NCI-H2081 treated with DMSO at 0.1 percent for 48 hours (cell line): ENCODE measurements at places on chromosomes 7 and 10.

DNA sequence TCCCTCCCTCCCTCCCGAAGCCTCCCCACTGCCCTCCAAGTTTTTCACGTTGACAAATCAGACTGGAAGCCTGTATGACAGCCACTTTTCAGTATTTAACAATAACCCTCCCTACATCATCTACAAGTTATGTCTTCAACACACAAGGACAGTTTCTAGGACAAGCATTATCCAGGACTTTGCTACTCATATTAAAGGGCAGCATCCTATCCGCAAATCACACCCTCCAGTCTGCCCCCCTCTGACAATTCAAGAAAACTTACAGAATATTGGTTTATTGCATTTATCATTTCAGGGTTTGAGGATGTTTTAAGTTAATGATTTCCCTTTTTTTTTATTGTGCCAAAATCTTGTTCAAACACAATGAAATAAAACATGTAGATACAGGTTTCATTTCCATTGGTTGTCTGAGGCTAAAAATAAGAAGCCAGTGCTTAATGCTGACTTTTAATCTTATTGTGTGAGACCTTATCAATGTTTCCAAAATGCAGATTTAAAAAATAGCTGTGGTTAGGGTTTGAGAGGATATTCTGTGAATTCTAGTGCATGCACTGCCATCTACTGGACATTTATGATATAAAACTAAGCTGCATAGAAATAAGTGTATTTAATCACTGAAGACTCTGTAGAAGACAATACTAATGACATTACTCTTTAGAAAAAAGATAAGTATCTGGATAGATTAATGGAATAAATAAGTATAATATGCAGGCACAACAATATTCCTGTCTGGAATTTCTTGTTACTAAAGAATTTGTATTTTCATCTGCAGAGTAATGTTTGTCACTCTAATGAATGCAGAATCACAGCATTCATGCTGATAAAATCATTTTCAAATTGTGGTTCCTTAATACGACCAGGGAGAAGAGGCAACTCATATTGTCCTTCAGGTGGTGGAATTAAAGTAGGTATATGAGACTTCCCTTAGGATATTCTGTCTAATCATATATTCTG lies 64.1 kb downstream of the CAV1 start:
- DNase-seq = no peak

- no peak for DNase-seq
Measured at GRCh38 chr7:47807756-47808155, 140.5 kb downstream of the PKD1L1 start.

GRCh38 chr7:151251689-151252560 lies 3.4 kb upstream of the SMARCD3 start:
- DNase-seq = no peak

DNA sequence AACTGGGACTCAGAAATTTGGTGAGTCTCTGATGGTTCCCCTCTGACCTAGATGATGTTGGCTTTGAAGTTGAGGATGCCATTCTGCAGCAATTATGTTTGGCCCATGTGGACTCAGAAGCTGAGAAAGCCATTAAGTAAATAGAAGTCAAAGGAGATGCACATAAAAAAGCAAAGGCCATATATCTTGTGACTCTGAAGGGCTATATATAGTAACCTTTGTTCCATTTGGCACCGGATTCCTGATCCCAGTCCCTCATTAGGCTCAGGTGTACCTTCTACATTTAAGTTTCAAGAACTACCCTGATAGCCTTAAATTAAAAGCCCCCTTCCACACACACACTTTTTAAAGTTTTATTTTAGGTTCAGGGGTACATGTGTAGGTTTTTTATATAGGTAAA lies 50.0 kb upstream of the PDK4 start:
- no peak for DNase-seq

GRCh38 chr10:12704488-12704887 lies 297.0 kb downstream of the CCDC3 start:
- no peak for DNase-seq

- no peak for DNase-seq
Measured at GRCh38 chr7:50751146-50751545, 31.6 kb downstream of the GRB10 start.

DNA sequence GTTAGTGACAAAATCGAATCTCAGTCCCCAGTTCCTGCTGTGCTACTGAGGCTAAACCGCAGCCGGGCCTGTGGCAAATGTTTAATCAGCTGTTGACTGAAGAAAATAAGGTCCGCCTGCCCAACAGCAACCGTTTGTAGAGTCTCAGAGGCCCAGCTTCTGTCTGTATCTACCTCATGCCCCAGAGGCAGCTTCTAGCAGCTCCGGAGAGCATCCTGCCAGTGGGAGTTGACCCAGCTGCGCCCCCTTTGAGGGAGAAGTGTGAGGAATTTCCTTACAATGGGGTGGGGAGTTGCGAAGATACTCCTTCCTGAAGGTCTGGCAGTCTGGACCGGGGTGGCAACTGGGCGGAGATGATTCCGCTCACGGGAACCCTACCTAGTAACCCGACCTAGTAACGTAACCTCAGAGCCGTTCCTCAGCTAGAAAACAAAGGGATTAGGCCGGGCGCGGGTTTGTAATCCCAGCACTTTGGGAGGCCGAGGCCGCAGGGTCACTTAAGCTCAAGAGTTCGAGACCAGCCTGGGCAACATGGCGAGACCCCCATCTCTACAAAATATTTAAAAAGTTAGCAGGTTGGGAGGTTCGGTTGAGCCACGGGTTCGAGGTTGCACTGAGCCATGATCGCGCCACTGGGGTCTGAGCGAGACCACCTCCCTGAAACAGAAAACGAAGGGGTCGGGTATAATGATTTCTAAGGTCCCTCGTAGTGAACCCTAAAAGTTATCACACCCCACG lies 846 bp upstream of the ZNF775 start:
- DNase-seq = no peak

DNA sequence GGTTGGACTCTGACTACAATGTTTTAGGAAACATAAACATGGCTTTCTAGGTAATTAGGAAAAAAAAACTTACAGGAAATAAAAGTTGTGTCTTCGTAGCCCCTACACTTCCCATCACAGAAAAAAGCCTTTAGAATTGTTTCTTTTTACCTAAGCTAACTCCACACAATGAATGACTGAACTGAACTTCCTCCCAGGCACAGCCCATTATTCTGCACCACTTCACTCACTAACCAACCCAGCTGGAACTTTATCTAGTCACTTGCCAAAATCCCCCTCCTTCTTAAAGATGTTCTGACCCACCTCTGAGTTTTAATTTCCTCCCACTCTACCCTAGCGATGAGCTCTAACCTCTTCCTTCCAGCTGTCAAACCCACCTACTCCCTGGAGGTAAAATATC lies 91.7 kb upstream of the MEOX2 start:
- DNase-seq = no peak

DNA sequence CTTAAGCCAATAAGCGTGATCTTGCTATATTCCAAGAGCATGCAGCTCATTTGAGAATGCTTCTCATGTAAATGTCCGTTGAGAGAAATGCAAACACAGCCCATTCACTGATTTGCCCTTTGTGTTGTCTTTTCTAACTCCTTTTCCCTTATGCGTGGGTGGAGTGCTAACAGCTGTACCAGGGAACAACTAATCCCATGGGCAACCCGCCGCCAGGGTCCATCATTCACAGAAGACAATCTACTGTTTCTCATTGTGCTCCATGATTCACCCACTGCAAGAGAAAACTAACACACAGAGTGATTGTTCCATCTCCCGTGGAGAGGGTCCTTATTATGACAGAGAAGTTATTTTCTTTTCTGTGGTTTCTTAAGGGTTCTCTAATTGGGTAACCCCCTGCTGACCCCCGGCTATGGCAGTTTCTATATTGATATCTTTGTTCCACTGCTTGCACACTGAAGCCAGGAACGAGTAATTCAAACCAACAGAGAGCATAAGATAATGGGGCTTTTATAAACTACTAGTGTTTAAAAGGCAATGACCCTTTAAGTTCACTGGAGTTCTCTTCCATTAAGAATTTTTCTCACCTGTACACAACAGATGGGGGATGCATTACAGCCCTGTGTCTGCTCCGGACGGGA lies 298.7 kb downstream of the BAMBI start:
- DNase-seq = no peak

- DNase-seq = no peak
Measured at GRCh38 chr10:102202386-102202785, 23.7 kb upstream of the ELOVL3 start.

DNA sequence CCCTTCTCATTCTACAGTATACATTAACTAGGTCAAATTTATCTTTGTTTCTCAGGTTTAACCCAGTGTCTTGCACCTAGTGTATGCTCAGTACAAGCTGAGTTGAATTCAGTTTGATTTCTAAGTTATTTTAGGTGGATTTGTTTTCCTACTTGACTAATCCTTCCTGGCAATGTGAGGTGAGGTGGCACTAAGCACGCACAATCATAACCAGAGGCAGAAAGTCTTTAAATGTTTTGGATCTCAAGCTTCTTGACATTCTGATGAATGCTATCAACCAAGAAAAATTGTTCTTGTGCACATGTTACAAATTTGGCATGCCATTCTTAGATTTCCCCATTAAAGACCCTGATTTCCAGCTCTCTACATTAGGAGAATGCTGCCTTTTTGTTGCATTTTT lies 3.2 kb downstream of the BZW2 start:
- no peak for DNase-seq

DNA sequence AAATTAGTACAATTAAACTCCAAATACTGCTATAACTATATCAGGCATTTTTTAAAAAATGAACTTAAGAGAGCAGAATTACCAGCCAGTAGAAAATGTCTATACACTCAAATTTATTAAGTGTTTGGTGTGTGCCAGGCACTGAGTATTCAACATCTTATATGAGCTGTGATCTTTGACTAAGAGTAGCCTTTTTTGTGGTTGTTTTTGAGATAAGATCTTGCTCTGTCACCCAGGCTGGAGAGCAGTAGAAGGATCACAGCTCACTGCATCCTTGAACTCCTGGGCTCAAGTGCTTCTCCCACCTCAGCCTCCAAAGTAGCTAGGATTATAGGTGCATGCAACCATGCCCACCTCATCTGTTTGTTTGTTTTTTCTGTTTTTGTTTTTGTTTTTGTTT lies 102.5 kb upstream of the CELF2 start:
- no peak for DNase-seq

DNA sequence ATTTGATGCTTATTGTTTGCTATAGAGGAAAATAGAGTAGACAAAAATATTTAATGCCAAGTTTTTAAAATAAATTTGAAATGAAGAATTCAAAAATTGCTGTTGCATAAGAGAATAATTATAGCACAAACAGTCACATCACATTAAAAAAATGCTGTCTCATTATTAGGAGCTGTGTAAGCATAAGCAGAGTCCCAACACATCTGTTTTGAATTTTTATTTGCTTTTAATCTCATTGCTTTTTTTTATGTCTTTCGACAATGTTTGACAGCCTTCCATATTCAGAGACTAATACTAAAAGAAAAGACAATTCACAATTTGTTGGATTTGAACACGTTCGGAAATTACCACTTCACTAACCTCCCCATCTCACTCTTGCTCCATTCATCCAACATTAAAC lies 143.5 kb downstream of the TFPI2 start:
- no peak for DNase-seq
